ENCODE measurements at places on chromosomes 5 and 9.
A peak's percentile ranks its signal among the peaks of the same experiment; 100 is the strongest.

GRCh38 chr5:167866797-167867196 lies 424.6 kb upstream of the WWC1 start:
- no peak for DNase-seq

GRCh38 chr5:177524941-177525655 lies 8.3 kb upstream of the DDX41 start:
- no peak for DNase-seq

DNA sequence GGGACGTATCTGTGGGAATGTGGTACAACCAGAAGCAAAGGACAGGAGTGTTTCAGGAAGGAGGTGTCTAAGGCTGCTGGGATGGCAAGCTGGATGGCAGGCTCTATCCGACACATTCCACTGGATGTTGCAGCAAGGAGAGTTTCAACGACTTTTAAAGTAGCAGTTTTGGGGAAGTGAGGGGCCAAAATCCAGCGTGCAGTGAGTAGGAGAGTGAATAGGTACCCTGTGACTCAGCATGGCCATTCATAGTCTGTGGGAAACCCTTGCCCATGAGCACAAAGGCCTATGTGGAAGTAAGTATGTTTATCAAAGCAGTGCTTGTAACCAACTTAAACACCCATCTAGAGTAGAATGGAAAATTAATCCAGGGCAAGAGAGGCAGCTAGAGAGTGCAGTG lies 664.7 kb downstream of the ACTL7B start:
- DNase-seq: no peak

DNA sequence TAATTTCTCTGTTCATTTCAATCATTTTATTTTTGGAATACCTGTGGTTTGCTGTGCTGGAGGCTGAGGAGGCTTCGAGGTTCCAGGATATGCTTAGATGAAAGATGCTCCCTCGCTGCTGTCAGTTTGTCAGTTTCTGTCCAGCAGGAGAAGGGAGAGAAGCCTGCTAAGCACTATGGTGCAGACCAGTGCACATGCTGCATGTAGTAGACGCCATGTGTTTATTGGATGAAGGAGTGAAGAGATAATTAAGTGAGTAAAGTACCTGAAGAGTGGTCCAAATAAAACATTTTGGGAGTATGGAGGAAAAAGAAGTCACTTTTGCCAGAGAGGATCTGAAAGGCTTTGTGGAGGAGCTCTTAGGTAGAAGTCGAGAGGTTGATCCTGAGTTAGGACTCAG lies 2.1 kb downstream of the PDZD2 start:
- no peak for DNase-seq

DNA sequence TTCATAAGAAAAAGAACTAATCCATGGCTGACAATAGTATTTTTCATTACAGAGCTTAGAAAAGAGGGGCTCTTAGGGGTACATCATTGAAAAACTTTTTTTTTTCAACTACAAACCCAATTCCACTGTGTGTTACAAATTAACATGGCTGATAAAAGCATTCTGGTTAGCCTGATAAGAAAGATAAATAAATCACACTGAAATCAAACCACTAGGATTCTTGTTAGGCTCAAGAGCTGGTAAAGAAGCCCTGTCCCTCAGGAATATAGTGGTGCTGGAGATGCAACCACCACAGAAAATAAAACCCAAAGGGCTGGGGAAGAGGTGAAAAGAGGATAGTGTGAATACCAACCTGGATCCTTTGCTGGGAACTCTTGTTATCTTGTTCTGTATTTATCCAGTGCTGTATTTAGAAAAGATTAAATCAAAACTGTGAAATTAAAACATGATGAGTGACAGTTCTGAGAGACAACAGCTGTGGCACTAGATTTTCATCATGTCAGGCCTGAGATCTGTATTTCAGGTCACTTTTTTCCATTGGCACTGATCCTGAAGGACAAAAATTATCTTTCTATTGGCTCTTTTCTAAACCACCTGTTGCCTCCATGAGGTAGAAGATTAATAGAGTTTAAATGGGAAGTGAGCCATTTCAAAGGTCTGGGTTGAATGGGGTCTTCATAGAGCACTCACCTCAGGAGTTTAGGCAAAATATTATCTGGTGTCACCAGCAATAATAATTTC lies 118.6 kb downstream of the ARRDC3 start:
- DNase-seq: no peak

DNA sequence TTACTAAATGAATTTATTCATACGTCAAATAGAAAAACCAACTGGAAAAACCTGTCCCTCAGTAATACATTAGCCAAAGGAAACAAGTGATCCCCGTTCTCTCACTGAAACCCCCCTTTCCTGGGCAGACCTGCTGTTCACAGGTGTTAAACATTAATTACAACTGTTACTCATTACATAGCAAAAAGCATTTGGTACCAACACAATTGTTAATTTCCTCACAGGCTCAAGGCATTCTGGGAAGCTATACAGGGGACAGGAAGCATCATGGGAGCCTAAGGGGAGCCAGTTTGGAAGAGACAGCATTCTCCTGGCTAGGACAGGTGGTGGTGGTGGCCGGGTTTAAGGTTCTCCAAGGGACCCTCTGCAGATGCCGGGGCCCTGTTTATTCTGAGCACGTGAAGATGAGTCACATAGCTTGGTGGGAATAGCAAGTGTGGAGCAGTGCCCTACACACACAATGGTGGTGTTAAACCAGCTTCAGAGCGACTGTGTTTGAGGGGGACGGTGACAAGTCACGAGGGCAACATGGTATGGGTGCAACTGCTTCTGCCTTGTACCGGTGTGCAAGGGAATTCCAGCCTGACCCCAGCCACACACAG lies 62.6 kb upstream of the SLC25A51 start:
- DNase-seq: no peak

- no peak for DNase-seq
Observed at GRCh38 chr5:163730206-163730756, 224.9 kb downstream of the MAT2B start.

- DNase-seq: no peak
Observed at GRCh38 chr9:101270302-101270701, 114.5 kb downstream of the BAAT start.

GRCh38 chr9:124749781-124750180 lies 21.3 kb downstream of the NR6A1 start:
- DNase-seq: no peak

DNA sequence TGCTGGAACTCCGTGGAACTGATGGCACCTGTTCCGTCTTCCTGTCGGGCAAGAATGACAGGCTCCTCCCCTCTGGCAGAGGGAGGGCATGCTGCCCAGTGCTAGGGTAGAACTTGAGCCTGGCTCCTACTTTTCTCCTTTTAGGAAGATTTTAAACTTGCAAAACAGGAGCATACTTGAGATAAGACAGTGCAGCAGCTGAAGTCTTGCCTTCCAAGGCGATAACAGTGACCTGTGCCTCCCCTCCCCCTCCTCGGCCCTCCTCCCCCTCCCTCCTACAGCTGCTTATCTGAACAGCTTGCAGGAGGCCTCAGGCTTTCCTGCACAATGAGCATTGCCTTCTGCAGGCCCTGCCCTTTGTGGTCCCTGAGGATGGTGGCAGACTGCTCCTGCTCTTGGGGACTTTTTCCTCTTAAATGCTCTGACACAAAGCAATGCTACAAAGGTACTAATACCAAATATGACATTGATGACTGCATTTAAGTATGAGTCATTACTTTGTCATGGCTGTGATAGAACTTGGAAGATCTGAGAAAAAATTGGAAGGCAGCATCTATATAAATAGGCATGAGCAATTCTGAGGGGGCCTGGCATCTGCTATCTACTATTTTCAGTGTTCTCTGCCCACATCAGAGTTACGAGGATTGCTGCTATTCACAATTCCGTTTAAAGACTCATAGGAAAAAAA lies 2.0 kb downstream of the GADD45G start:
- no peak for DNase-seq

DNA sequence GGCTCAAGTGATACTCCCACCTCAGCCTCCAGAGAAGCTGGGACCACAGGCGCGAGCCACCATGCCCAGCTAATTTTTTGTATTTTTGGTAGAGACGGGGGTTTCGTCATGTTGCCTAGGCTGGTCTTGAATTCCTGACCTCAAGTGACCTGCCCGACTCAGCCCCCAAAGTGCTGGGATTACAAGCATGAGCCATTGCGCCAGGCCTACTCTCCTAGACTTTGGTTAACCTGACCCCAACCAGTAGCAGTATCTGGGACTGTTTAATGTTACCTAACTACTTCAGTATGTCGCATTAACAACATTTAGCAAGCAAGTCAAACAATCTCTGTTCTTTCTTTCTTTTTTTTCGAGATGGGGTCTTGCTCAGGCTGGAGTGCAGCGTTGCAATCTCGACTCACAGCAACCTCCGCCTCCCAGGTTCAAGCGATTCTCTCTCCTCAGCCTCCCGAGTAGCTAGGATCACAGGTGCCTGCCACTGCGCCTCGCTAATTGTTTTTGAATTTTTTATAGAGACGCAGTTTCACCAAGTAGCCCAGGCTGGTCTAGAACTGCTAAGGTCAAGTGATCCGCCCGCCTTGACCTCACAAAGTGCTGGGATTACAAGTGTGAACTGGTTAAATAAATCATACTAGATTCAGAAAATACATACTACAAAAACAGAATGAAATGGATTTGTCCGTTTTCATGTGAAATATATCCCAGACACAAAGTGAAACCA lies 2.0 kb downstream of the AK3 start:
- no peak for DNase-seq

DNA sequence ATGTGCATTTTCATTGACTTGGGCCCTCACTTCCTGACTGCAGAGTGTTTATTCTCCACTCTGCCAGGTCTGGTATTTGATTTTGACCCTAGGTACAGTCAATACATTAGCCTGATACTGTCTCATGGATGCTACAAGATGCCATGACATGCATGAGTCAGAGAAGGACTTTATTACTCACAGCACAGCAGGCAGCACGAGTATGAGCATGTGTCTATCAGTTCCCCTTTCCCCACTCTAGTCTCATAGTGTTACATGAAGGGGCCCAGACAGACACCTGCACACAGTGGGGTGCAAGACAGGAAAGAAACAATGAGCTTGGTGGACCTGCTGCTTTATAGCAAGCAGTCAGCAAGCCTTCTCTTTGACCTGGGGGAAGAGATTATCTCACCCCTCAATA lies 19.6 kb downstream of the ITGA2 start:
- no peak for DNase-seq

DNA sequence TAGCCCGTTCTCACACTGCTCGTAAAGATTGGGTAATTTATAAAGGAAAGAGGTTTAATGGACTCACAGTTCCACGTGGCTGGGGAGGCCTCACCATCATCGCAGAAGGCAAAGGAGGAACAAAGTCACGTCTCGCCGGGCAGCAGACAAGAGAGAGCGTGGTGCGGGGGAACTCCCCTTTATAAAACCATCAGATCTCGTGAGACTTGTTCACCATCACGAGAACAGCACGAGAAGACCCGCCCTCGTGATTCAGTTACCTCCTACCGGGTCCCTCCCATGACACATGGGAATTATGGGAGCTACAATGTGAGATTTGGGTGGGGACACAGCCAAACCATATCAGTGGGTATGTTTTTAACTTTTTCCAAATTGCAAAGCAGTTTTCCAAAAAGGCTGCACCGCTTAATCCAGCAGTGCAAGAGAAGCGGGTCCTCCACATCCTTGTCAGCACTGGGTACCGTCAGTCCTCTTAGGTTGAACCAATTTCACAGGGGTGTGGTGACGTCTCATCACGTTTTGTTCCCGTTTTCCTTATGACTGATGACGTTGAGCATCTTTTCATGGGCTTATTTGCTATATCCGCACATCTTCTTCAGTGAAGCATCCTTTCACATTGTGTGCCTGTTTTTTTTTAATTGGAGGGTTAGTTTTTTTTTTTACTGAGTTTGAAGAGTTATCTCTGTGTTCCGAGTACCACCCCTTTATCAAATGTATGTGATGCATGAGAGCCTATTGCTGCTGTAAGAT lies 8.0 kb upstream of the FCN2 start:
- no peak for DNase-seq

DNA sequence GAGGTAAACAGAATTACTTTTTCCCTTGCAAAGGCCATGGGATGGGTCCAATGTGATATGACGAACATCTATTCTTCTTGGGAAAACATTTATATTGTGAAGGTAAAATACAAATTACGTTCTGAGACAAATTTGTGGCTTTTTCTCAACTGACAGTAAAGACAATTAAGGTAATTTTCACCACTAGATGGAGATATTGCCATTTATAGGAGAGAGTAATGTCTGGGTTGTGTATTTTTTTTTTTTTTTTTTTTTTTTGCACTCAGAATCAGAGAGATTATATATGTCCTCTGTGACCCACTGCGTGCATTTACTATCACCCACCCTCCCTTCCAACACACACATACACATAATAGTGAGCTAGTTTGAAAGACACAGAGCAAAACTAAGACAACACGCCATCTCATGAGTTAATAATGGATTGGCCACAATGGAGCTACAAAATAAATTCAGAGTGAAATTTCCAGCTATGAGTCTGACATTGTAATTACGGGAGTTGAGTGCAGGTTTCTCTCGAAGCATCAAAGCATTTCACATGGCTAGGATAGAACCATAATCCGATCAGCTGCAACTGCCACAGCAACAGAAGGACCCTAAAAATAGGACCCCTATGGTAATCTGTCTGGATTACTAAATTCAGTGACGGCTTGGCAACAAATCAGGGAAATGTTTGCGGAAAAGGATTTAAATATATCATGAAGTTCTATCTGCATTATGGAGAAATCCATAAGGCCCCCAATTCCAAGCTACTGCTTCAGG lies 49.2 kb downstream of the ANXA1 start:
- DNase-seq: peak; percentile 49

DNA sequence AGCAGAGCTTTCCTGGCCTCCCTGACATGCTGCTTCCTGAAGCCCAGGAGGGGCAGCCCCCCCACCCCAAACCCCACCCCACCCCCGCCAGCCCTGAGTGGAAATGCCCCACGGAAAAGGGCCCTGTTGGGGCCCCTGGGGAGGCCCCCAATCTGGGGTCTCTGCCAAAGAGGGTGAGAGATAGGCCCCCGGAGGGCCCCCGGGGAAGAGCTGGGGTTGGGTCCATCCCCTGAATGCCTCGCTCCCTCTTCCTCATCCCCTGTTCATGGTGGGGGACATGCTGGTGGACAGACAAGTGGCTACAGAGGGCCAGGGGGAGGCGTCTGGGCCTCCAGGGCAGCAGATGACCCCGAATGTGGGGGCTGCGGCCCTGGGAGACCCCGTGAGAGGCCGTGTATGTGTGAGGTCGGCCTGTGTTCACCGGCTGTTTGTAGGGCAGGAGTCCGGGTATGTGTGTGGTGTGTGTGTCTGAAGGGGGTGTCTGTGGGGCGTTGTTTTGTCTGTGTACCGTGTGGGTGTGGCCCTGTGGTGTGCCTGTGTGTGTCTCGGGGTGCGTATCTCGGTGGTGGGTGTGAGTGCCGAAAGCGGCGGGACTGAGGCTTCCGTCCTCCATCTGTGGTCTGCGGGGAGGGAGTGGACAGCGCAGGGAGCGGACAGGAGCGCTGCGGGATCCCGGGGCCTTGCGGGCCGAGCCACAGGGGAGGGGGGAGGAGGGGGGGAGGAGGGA lies 11.3 kb downstream of the C9orf50 start:
- no peak for DNase-seq

DNA sequence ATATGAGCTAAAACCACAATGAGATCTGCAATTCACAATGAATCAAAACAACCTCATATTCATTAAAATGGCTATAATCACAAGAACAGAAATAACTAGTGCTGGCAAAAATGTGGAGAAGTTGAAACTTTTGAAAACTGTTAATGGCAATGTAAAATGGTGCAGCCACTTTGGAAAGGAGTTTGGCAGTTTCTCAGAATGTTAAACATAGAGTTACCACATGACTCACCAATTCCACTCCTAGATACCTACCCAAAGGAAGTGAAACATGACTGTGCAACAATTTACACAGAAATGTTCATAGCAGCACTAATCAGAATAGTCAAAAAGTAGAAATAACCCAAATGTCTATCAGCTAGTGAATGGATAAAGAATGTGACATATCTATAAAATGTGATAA lies 862.2 kb downstream of the DTWD2 start:
- DNase-seq: no peak
